ENCODE measurements at places on chromosomes 11 and 22.

- ATAC-seq: peak; percentile 46
Measured at GRCh38 chr11:110098645-110099044, 5.5 kb downstream of the ZC3H12C start.

- ATAC-seq: no peak
Measured at GRCh38 chr11:26202754-26203153, 129.2 kb upstream of the ANO3 start.

DNA sequence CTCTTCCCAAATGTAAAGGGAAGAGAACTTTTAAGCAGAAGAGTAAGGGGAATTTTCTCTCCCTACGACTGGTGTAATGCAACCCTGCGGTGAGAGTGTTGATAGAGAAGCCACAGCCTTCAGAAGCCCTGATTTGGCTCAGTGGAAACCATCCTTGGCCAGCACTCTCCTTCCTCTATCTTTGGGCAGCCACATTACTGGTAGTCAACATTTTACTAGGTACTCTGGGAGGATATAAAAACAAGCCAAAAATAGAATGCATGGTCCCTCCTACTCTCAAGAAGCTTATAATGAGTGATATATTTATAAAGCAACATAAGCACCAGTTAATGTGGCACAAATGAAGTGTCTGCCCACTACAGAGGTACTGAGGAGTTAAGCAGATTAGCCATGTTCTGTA lies 201.8 kb upstream of the NCAM1 start:
- no peak for ATAC-seq

- no peak for ATAC-seq
Measured at GRCh38 chr22:26648011-26648497, 9.3 kb upstream of the MIAT start.

GRCh38 chr11:85867751-85868150 lies 12.6 kb downstream of the CCDC83 start:
- ATAC-seq: no peak

DNA sequence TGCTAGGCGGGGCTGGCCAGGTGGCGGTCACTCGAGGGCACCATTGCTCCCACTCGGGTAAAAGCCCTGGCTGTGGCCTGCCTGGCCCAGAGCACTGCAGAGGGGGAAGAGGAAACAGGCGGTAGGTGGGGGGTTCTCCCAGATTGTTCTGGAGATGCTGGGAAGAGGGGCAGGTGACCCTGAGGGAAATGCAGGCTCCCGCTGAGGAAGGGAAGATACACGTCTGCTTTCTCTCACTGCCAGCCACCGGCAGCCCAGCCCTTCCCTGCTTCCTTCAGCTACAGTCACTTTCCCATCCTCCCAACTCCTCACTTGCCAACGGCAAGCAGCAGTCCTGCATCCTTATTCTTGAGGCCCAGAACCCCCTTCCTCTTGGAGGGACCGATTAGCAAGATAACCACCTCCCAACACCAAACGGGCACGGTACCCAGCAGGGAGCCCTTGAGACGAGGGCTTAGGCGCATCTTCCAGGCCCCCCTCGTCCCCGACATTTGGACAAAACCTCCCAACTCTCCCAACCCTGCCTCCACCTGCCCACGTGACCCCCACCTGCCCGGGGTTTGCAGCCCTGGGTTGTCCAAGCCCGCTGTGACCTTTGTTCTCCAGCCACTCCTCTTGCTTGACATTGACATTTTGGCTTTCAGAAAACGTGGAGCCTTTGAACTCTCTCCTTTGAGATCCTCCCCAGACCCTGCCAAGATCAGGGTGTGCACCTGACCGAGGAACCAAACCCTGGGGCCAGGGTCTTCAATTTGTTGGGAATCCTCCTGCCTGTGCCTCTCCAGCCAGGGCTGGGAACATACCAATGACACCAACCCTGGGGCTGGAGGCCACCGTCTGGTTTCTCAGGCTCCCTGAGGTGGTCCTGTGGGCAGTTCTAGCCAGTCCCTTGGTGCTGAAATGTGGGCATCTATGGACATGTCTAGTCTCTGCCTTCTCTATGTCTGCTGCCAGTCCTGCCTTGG lies 48.8 kb upstream of the TTLL12 start:
- no peak for ATAC-seq

DNA sequence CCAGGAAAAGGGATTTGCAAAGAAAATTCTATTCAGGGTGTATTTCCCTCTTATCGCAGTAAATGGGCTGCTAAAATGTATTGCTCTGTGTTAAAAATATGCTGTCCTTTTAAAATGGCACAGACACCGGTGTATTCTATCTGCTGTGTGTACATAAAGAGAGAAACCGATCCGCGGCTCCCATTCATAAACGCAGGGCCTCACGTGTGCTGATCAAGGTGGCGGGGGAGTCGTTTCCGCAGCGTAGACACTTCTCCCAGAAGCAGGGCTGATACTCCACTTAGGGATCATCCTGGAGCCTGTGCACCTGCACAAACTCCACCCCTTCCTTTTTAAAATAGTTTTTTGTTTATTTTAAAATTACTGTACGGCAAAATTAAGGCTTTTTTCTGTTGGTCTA lies 26.1 kb upstream of the IGSF9B start:
- no peak for ATAC-seq

DNA sequence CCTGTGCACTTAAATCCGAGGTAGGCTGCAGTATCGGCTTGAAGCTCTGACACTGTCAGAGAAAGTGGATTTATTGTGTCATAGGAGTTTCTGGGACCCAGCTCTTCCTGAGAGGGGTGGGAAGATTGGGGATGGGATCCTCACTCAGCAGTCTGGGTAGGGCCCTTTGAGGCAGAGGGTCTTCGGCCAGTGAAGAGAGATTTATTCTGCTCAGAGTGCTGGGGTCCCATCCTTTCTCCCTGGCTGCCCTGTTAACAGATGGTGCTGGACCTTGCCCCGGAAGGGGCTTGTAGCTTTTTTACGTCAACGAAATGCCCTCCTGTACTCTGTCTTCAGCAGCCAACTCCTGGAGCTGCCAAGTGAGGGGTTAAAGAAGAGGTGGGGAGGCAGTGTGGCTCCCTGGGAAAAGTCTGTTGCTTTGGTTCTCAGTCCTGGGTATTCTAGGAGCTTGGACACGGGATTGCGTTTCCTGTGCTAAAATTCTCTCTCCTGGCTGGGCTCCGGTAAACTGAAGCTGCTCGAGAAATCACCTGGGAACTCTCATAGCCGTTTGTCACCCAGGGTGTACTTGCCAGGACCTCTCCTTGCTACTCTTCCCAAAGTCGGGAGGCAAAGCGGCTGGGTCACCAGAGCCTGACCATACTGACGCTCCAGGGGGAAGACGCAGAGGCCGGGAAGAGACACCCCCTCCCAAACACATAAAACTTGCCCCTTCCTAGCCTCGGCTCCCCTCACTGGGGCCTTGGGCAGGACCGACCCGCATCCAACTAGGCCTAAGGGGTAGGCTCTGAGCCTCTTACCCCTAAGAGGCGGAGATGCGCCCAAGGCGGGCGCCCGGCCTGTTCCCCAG lies 806 bp upstream of the SMDT1 start:
- ATAC-seq: no peak

GRCh38 chr11:74492974-74493790 lies at the start of gene LIPT2:
TSS of gene LIPT2 (minus strand) at chr11:74493724. CDS start at chr11:74493703, 21 bp downstream.
- ATAC-seq: peak; percentile 99

GRCh38 chr11:2928605-2929530 lies at the start of gene PHLDA2:
TSS of gene PHLDA2 (minus strand) at chr11:2929420. CDS start at chr11:2929364, 56 bp downstream.
- peak; percentile 55 for ATAC-seq

DNA sequence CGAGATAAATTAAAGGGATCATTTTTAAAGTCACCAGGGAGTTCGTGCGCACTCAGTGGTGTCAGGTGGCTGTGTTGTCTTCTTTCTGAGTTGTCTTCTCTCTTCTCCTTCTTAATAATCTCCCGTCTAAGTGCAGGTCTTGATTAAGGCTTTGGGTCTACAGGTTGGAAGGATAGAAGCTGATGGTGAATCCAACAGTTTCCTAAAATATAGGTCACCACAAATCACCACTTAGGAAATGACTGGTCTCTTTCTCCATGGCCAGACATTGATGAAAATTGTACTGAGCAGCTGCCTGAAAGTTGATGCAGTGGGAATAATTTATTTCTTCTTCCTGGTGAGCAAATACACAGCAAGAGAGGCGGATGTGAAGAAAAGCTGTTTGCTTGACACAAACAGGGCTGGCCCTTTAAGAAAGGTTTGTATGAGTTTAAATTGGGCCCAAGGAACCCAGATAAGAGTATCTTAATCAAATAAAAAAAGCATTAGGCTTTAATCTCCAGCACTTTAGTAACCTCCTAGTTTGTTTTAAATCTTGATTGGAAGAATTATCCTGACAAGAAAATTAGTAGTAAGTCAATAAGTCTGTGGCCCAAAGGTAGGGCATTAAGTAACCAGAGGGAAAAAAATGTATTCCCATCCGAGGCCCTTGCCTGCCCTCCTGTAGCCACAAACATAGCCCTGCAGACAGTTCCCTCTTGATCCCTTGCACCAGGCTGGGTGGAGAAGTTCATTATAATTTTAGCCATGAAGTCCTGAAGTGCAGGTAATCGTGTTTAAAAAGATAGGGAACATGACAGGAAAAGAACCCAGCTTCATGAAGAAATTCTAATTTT lies 245.8 kb downstream of the KIRREL3 start:
- no peak for ATAC-seq

- no peak for ATAC-seq
Measured at GRCh38 chr11:114058871-114059277, 637 bp upstream of the ZBTB16 start.

DNA sequence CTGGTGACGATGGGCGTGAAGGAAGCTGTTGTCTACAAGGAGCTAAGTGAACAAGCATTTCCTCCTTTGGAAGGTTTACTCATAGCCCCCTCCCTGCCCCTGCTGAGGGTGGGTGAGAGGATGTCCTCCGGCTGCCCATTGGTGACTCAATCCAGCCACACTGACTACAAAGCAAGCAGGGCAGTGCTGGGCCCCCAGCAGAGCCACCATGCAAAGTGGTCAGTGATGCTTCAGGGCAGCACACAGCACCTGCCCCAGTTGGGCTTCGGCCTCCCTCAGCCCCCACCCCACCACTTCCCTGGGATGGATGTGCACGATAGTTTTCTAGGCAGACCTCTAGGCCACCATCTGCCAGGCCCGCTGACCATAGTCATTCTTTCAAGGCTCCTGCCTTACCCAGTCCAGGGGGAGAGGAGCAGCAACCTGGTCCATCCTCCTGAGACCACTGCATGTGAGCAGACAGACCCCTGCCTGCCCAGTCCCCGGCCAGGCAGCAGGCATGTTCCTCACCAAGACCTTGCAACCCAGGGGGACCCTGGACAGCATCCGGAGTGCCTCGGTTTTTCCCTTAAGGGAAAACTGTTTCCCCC lies 125.1 kb downstream of the BCR start:
- no peak for ATAC-seq

DNA sequence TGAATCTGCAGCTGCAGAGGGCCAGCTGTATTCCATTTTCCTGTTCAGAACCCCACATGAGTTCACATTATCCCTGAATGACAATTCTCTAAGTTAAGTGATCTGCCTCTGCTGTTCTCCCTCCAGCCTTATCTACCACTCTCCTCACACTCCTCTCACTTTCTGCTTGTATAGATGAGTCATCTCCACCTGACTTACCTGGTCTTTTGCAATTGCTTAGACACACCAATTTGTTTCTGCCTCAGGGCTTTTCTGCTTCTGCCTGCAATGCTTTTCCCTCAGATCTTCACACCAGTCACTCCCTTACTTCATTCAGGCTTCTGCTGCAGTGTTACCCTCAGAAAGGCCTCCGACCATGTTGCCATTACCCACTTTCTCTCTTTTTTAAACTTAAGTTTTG lies 118.1 kb downstream of the ATM start:
- ATAC-seq: peak; percentile 63

- no peak for ATAC-seq
Measured at GRCh38 chr11:119691701-119692539, 37.1 kb downstream of the NECTIN1 start.

GRCh38 chr11:84914511-84914910 lies 712.6 kb downstream of the DLG2 start:
- ATAC-seq: no peak

GRCh38 chr11:15816260-15816871 lies 540.0 kb downstream of the SOX6 start:
- no peak for ATAC-seq

- ATAC-seq: no peak
Measured at GRCh38 chr22:41757502-41757901, 43.0 kb upstream of the CCDC134 start.

DNA sequence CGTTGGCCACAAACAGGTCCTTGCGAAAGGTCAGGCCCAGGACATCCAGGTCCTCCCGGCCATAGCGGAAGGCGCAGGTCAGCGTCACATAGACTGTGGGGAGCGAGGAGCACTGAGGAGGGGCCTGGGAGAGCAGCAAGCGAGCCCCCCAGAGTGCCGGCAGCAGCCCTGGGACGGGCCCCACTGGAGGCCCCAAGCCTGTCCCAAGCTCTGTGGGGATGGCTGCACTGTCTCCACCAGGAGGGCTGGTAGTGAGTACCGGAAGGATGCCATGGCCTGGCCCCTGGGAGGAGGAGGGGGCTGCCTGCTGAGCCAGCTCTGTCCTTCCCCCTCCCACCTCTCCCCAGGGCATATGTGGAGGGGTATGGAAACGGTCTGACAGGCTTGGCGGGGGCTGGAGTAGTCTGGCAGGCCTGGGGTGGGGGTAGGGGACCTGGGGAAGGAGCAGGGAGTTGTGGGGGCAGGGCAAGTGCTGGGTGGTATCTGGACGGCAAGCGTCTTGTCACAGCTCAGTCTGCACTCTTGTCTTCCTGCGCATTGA lies 42.9 kb downstream of the TPBGL start:
- no peak for ATAC-seq

- ATAC-seq: no peak
Measured at GRCh38 chr11:102446606-102447005, 6.0 kb downstream of the TMEM123 start.

DNA sequence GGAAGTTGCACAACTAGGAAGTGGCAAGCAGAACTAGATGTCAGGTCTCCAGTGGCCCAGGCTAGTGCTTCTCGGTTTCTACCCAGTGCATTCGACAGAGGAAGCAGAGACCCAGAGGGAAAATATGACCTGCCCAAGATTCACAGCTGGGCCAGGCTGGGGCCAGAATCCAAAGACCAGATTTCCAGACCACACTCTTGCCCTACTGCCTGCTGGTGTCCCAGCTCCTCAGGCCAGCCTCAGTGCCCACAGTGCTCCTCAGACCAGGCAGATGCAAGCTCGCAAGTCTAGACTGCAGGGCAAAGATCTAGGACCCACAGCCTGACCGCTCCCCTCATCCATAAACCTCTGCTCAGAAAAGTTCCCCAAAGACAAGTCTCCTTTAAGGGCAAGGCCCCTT lies 262.6 kb downstream of the BUD13 start:
- ATAC-seq: no peak

All from activated CD4-positive, CD25-positive, alpha-beta regulatory T cell treated with anti-CD3 and anti-CD28 coated beads, Interleukin-2, amount 50 U/mL, for 24 hours (primary cell).